ENCODE measurements at places on chromosomes 6 and 20. TPM values are rescaled to one million over a fixed set of nuclear protein-coding genes. Genes with fewer than 3 reads are reported as not detected.

PLG gene
- polyA plus RNA-seq: 24.9 TPM

RSPO4 gene
- polyA plus RNA-seq: 0.93 TPM

CFB gene
- 7.0 TPM for polyA plus RNA-seq

NKAPL gene
- 3.0 TPM for polyA plus RNA-seq

EYA4 gene
- 18.2 TPM for polyA plus RNA-seq

XKR7 gene
- polyA plus RNA-seq: 0.32 TPM

LST1 gene
- polyA plus RNA-seq: 4.7 TPM

VSX1 gene
- not detected for polyA plus RNA-seq

GJA1 gene
- 64.1 TPM for polyA plus RNA-seq

VNN1 gene
- 0.08 TPM for polyA plus RNA-seq

HECA gene
- polyA plus RNA-seq: 14.4 TPM

ALDH8A1 gene
- 32.2 TPM for polyA plus RNA-seq

OGFRL1 gene
- 21.9 TPM for polyA plus RNA-seq

TMEM200A gene
- 28.7 TPM for polyA plus RNA-seq

MRAP2 gene
- 2.3 TPM for polyA plus RNA-seq

Data from left renal cortex interstitium (tissue), 4 donors.